ENCODE measurements at places on chromosomes 1 and 21. TPM values are rescaled to one million over a fixed set of nuclear protein-coding genes. Genes with fewer than 3 reads are reported as not detected.
A peak's percentile ranks its signal among the peaks of the same experiment; 100 is the strongest.

- no peak for DNase-seq
Observed at GRCh38 chr1:169844941-169845608, 48.6 kb downstream of the SCYL3 start.

GRCh38 chr1:59751801-59752200 is 62.9 kb upstream of the HOOK1 start:
- DNase-seq = peak; percentile 24

DNA sequence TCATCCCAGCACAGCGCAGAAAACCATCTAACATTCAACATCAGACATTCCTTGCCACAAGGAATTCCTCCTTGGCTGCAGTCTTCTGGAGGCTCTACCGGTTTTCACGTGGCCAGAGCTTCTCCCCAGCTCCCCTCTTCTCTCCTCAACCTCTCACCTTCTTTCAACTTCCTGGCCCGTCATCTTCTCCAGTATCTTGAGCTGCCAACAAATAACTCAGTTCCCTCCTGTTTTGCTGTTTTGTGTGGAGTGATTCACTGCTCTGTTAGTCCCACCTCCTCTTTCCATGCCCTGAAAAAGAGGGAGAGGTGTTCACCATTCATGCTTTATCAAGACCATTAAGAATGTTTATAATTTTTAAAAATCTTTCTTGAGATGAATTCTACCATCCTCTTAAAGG is 32.6 kb downstream of the PIGM start:
- DNase-seq = no peak

DNA sequence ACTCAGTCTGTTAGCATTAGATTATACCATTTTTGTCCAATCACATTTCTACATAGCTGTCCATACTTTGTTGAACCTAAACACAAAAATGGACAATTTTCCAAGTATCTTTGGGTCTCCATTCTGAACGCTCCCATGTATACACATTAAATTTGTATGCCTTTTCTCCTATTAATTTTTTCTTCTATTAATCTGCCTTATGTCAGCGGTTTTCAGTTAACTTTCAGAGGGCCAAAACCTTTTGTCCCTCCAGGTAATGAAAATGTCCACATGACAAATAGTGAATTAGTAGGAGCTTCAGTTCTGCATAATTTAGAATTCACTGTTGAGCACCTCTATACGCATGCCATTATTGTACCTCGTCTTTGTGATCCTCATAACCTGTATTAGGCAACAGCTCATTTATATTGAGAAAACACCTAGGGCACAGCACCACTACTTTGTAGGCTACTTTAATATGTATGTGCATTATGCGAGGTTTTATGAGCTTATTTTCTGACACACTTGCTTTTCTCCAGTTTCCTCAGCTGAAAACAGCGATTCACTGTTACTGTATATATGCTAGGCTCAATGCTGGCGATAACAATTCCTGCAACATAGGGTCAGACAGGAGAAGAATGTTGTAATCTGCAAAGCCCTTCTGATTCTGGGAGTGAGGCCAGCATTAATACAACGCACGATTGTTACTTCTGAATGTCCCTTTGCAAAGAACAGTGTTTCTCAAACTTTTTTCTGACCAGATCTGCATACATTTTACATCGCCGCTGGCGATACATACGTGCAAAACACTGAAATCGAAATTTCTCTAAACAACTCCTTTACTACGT is 1.1 kb upstream of the ABCD3 start:
- DNase-seq = peak; percentile 71

GRCh38 chr1:11772458-11772857 is 10.5 kb downstream of the C1orf167 start:
- peak; percentile 14 for DNase-seq

DNA sequence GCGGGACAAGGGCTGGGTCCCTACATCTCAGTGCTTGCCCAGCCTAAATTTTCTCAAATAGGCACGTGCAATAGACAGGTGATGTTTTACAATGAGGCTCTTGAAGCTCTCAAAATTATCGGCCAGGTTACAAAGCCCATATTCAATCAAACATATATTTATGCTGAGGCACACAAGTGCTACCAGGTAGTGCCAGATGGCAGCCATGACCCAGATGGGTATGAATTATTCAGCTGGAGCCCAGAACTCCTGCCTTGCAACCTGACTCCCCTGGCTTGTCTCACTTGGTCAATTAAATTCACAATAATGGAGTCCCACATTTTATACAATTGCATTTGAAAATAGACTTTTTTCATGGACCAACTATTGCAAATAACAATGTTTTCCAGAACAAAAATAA is 12.3 kb upstream of the ADAM30 start:
- DNase-seq = no peak

GRCh38 chr1:50982611-50983010 is 12.6 kb downstream of the CDKN2C start:
- DNase-seq = no peak

GRCh38 chr1:51622455-51622913 is 5.6 kb downstream of the OSBPL9 start:
- peak; percentile 63 for DNase-seq

The OR2T11 gene
- not detected for total RNA-seq

The BARHL2 gene
- not detected for total RNA-seq

Data from RPMI7951 (cell line).